Right cardiac atrium (tissue), 5 donors: ENCODE measurements at places on chromosomes 12 and 14.

- no peak for DNase-seq
Measured at GRCh38 chr14:60482743-60483142, 3.1 kb downstream of the C14orf39 start.

DNA sequence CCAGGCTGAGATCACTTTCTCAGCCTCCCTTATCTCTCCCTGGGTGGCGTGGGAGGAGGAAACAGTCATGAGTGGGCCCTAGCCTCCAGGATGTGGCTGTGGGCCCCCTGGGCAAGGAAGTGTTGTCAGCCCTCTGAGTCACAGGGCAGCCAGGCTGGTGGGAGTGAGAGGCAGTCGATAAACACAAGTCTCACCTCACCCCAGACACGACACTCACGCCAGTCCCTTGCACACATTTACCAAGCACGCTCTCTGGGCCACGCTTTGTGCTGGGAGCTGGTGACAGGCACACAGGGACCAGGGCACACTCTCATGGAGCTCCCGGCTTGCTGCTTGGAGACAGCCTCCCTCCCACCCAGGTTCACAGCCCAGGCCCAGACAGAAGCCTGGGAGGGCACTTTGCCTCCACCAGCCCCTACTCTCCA lies 1.9 kb upstream of the KRT79 start:
- no peak for DNase-seq

- DNase-seq: no peak
Measured at GRCh38 chr12:57765003-57765697, 1.7 kb downstream of the CYP27B1 start.

GRCh38 chr12:1928439-1929121 lies 10.1 kb upstream of the CACNA2D4 start:
- DNase-seq: no peak

DNA sequence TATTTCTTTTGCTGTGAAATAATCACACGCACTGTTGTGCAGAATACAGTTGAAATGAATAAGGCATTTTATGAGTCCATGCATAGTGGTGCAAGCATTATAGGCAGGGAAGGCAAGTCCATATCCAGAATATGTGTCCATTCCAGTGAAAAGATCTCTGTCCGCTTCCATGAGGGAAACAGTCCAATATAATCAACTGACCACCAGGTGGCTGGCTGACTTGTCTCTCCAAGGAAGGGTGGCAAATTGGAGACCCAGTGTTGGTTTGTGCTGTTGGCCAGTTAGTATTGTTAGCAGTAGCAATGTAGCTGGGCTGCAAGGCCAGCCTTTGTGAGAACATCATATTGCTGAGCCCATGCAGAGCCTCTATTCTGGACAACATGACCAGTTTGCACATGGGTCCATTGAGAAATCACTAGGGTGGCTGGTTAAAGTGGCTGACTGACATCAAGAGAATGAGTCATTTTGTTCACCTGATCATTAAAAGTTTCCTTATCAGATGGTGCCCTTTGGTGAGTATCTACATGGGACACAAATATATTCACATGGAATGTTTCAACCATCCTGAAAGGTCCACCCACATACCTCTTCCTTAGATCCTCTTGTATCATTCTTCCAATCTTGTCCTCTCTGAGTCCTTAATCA lies 17.3 kb upstream of the YAF2 start:
- no peak for DNase-seq

GRCh38 chr12:43022838-43023237 lies 433.3 kb upstream of the PRICKLE1 start:
- DNase-seq: no peak

- no peak for DNase-seq
Measured at GRCh38 chr12:11916771-11917170, 154.0 kb upstream of the BCL2L14 start.

GRCh38 chr14:87483271-87484260 lies 509.4 kb downstream of the GALC start:
- DNase-seq: no peak

DNA sequence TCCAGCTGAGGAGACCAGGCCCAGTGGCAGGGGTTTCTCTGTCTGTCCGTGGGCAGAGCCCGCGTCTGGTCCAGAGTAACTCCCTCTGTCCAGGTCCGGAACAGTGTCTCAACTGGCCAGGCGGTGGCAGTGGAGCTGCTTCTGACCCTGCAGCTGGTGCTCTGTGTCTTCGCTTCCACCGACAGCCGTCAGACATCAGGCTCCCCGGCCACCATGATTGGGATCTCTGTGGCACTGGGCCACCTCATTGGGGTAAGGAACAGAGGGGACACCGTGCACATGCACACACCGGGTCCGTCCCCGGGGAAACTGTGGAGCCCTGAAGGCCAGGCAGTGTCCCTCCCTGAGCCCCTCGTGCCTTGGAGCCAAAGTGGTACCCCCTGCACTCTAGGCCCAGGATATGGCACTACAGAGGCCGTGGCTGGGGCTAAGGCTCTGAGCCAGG lies 1.5 kb downstream of the AQP6 start:
- peak; percentile 91 for DNase-seq

DNA sequence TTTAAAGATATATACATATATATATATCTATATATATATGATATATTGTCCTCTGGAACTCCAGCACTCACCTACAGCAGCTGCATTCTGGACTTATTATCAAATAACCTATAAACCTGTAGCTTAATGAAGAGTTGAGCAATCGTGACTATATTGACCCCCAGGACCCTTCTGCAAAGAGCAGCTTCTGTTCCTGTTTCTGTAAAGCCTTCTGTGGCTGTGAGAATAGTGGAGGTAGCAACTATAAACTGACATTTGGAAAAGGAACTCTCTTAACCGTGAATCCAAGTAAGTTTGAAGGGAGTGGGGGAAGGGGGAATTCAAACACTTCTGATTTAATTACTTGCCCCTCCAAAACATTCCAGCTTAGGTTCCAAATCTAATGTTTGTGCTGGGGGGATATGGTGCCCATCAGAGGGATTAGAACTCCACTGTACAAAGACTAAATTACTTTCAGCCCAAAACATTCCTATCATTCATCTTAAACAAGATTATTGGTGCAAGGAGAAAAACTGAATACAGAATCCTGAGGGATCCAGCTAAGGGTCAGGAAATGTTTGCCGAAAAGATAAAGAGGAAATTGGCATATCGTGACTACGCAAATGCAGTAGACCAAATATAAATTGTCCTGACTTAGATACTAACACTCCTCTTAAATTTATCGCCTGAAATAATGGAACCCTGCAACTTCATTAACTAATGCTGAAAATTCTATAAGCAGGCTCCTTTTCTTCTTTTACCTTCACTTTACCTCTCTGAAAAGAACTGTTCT lies 106.1 kb downstream of the DAD1 start:
- no peak for DNase-seq

GRCh38 chr12:113077057-113077858 lies 20.7 kb downstream of the DTX1 start:
- peak; percentile 37 for DNase-seq

GRCh38 chr12:98727196-98727595 lies 82.1 kb downstream of the APAF1 start:
- no peak for DNase-seq

DNA sequence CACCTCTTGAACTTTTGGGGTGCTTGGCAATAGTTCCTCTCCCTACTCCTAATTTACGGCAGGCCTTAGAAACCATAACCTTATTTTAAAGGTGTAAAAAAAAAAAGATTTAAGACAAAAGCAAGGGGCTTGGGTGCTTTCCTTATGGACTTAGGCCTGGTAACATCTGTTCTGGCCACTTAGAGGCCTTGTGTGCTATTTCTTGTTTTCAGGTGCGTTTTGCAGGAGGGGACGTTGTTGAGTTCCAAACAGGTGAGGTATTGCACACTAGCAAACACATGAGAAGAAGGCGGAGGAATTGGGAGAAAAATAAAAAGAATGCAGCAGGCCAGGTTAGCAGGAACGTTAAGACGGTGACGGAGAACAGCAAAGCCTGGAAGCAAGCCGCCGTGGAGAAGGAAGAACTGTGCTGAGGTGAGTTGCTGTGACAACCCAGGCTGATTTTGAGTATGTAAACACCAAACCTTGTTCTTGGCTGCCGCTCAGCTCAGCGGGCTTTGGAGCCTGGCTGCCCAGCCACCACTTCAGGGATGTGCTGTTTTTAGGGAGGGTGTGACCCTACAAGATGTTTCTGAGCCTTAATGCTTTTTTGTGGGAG lies 17.3 kb downstream of the EMG1 start:
- DNase-seq: no peak

DNA sequence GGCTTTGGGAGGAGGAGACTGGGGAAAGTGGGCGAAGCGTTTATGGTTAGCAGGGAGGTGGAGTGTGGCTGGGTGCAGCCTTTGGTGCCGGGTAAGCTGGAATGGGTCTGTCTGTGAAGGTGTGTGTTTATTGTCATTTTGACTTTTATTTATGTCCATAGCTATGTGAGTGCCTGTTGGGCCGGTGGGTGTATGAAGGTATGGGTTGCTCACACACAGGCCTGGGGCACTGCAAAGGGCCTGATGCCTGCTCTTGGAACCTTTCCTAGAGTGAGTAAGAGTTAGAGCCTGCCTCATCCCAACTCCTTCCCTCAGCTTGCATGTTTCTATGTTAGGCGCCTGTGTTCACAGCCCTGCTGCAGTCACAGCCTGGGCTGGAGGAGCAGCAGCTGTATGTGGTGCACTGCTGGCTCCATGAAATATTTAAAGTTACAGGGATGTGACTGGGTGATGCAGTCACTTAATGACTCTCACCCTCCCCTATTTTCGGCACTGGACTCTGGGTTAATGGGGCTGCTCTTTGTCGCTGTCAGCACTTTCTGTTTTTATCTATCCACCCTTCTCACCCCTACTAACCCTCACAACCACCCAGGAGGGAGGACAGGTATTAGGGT lies 2.6 kb upstream of the PPP1R1A start:
- DNase-seq: no peak

- DNase-seq: no peak
Measured at GRCh38 chr12:53461059-53461458, 9.2 kb downstream of the PCBP2 start.

DNA sequence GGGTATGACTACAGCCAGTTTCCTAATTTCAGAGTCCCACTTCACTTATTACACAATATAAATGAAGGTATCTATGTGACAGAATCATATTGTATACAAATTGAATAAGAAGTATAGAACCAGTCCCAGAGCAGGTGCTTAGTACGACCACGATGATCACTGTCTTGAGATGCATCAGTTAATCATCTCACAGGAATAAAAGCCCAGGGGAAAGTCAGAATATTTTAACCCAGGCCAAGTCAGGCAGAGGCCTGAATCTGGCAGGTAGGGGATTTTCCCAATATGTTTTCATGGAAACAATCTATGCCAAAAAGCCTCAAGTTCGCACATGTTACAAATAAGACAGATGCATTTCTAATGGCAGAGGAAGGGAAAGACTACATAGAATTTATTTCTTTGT lies 758.4 kb downstream of the BCL11B start:
- no peak for DNase-seq

GRCh38 chr12:85831327-85831990 lies 4.8 kb downstream of the RASSF9 start:
- no peak for DNase-seq
